Renal pelvis (tissue), 12 donors: ENCODE measurements at places on chromosomes 7 and 10.

GRCh38 chr7:151851782-151852181 is 25.1 kb downstream of the PRKAG2 start:
- DNase-seq = no peak

DNA sequence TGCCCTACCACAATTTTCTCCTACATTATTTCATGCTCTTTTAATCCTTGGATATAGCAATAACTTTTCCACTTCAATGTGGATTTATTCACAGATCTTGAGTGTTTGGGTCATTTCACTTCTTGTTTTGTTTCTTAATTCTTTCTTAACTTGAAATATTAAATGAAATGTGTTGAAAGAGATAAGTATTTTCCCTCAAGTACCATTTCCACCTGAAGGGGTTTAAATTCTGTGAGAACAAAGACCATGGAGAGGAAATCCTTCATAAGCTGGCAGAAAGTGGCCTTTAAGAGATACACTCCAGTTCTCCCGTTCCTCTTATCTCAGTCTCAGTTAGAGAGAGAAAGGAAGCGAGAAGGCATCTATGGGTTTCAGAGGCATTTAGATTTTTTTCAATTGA is 14.1 kb upstream of the DLD start:
- DNase-seq = no peak

DNA sequence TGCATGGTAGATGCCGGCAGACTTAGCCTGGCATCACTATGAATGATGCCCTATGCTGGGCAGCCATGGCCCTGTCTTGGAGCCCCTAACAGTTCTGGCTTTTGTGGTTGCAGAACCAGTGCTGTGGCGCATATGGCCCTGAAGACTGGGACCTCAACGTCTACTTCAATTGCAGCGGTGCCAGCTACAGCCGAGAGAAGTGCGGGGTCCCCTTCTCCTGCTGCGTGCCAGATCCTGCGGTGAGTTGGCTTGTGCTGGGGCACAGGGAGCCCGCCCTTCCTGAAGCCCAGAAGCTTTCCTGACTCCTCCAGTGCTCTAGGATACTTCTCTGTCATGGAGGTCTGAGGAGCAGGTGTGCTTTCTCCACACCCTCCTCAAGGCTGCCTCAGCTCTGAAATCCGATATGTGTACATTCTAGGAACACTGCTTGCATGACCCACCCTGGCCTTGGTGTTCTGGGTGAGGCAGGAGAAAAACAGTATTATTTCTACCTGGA is 25.6 kb upstream of the SH2D4B start:
- DNase-seq = no peak

- DNase-seq = no peak
These were observed 77.0 kb upstream of the INHBA start for GRCh38 chr7:41779918-41780317.

- no peak for DNase-seq
These were observed 12.8 kb upstream of the COL17A1 start for GRCh38 chr10:104098358-104098925.

DNA sequence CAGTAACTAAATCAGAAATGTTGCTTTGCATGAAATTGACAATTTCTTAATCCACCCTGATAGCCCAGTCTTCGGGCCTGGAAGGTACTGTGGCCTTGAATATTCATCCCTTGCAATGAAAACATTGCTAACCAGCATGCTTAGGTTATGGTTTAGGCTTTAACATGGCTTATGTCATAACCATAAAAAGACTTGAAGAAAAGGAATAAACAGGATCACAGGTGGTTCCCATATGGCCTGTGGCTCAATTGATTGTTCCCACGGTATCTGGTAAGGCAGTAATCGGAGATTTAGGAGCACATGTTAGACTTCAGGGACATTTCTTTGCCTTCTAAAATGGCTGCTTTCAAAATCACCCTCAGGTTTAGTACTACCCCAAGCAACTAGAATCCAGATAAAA is 139.5 kb downstream of the ST7 start:
- no peak for DNase-seq

- no peak for DNase-seq
These were observed 114.1 kb downstream of the RNF216 start for GRCh38 chr7:5667391-5667790.

GRCh38 chr10:113889911-113890310 is 35.5 kb downstream of the NHLRC2 start:
- DNase-seq = no peak

DNA sequence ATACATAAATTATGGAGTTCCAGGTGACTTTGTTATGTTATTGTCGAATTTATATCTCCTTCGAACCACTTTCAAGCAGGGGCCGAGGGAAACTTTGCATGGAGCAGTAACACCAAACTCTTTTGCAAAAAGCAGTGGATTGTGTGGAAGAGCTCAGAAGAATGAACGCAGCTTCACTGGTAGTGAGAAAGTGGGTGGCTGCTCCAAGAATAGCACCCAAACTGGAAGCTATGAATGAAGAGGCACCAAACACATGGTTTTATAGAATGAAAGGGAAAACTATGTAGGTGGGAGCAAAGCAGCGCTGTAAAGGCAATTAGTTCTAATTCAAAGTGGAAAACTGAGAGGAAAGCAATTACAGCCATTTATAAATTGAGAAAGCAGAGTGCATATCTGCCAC is 67.2 kb downstream of the CTTNBP2 start:
- DNase-seq = no peak

- peak; percentile 23 for DNase-seq
These were observed 153.3 kb downstream of the STK31 start for GRCh38 chr7:23863209-23863787.

- DNase-seq = no peak
These were observed 163.6 kb upstream of the PHYHIPL start for GRCh38 chr10:59012839-59013238.

DNA sequence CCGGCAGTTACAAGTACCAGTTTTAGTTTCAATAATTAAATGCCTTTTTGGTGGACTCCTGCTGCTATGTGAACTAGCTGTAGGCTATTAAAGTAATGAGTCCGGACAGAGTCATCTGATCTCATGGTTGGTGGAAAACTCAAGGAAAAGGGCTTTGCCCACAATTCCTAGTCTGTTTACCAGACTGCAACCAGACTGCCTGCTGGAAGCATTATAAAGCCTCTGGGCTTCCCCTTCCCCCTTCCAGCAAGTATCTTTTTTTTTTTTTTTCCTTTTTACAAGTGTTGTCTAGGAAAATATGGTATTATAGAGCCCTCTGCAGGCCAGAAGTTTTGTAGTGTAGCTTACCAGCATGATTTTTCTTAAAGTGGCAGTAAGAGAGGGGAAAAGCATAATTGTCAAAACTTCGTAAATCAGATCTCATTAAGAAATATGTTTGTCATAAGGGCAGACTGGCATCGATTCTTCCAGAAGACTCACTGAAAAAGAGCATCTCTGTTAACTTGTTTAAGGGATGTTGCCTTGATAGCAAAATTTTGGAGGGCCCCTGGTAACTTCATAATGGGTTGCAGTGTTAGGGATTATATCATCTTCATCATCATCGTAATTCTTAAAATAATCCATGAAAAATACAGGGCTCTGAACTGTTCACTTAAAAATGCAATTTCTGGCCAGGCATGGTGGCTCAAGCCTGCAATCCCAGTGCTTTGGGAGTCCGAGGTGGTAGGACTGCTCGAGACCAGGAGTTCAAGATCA is 181.3 kb downstream of the TAX1BP1 start:
- peak; percentile 81 for DNase-seq

DNA sequence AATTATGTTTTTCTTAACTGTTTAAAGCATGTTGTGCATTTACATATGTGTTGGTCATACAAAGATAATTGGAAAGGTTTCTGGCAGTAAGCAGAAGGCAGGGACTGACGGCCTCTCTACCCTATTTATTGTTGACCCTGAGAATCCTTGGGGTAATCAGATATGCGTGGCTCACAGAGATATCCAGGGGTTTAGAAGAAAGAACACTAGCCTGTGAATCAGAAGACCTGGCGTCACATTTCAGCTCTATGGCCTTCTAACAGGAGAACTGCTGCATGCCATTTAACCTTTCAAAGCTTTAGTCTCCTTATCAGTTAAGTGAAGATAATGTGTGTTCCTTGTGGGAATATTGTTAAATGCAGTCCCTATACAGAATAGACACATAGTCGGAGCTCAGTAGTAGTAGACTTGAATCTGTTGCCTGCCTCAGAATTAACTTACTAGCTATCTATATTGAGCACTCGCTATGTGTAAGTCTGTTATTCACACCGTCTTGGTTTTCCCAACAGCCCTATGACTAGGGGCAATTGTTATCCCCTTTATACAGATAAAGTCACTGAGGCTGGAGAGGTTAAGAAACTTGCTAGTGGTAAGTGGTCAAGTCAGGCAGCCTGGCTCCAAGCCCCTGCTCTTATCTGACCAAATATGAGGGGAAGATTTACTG is 129.6 kb upstream of the ANKRD1 start:
- DNase-seq = no peak

- DNase-seq = no peak
These were observed 173.0 kb upstream of the LANCL2 start for GRCh38 chr7:55191926-55192692.
